ENCODE measurements at places on chromosomes 3 and 15. TPM values are rescaled to one million over a fixed set of nuclear protein-coding genes. Genes with fewer than 3 reads are reported as not detected.

The PXYLP1 gene
- total RNA-seq = 29.6 TPM

- H3K36me3 ChIP-seq = no peaks in the 10 kb centered on the region
- H3K27ac ChIP-seq = no peak overlapping the region
- no peaks in the 10 kb centered on the region for H3K4me1 ChIP-seq
- no peak overlapping the region for H3K4me3 ChIP-seq
Observed at GRCh38 chr15:56042498-56042897, 49.1 kb upstream of the NEDD4 start.

- no peak overlapping the region for H3K27ac ChIP-seq
- no peak for DNase-seq
- no peaks in the 10 kb centered on the region for H3K36me3 ChIP-seq
- H3K27me3 ChIP-seq = no peaks in the 10 kb centered on the region
Observed at GRCh38 chr15:59232476-59232875, 25.8 kb downstream of the LDHAL6B start.

GRCh38 chr15:80514071-80514780 lies 110.0 kb downstream of the ARNT2 start:
- no peak for DNase-seq
- H3K27me3 ChIP-seq = no peaks in the 10 kb centered on the region
- H3K4me1 ChIP-seq = no peaks in the 10 kb centered on the region
- no peak overlapping the region for H3K27ac ChIP-seq
- H3K4me3 ChIP-seq = no peak overlapping the region
- H3K36me3 ChIP-seq = no peaks in the 10 kb centered on the region
